Left renal pelvis (tissue), 4 donors: ENCODE measurements at places on chromosomes 4 and X. TPM values are rescaled to one million over a fixed set of nuclear protein-coding genes. Genes with fewer than 3 reads are reported as not detected.

Gene SPANXN1
- polyA plus RNA-seq: not detected

DNA sequence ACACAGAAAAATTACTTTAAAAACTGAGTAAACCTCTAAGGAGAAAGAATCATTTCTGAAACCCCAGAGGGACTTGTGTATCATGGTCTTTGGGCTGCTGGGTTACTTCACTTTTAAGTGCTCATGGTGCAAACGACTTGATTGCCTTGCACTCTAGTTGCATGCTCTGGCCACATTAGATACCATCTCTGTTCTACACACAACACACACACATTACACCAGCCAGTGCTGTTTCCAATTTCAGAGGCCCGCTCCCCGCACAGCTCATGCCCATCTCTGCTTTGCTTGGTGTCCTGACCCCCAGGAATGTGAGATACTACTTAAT is 2.1 kb downstream of the PPP3CA start:
- DNase-seq: no peak

DNA sequence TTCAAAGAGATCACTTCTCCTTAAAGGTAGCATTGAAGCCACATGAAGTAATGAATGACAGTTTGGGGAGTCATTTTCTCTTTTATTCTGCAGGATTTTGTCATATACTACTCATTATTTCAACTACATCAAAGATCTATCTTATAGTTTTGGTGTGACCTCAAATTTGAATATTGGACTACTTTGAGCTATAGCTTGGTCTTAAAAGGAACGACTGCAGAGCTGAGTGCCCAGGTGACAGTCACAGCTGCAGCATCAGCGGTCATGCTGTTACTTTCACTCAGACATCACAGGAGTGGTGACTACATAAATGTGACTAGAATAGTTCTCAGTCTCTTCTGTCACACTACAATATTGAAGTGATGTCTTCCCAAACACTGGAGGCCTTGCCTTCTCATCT is 10.7 kb upstream of the SPCS3 start:
- no peak for DNase-seq

Gene LANCL3
- 0.11 TPM for polyA plus RNA-seq

GRCh38 chrX:119729408-119730201 is 28.8 kb upstream of the SOWAHD start:
- DNase-seq: no peak

Gene ASB5
- 0.47 TPM for polyA plus RNA-seq

- no peak for DNase-seq
Observed at GRCh38 chr4:105896984-105897775, 1.9 kb downstream of the NPNT start.

Gene NOX1
- polyA plus RNA-seq: 0.48 TPM

Gene TBC1D9
- 62.3 TPM for polyA plus RNA-seq

DNA sequence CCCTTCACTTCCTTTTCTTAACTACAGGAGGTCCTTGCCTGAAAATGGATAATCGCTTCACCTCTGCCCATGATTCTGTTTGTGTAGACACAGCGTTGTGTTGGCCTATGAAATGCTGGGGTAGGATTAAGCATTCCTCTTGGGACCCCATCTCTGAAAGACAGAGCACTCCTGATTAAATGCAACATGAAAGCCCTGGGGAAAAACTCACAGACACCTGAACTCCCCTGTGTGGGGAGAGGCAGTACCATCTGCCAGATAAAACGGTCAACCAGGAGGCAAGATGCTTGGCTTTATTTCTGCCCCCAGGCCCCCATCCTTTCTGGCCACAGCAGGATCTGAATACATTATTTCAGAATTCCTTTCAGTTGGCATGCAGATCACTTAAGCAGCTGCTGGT is 1.9 kb downstream of the LGI2 start:
- DNase-seq: no peak

DNA sequence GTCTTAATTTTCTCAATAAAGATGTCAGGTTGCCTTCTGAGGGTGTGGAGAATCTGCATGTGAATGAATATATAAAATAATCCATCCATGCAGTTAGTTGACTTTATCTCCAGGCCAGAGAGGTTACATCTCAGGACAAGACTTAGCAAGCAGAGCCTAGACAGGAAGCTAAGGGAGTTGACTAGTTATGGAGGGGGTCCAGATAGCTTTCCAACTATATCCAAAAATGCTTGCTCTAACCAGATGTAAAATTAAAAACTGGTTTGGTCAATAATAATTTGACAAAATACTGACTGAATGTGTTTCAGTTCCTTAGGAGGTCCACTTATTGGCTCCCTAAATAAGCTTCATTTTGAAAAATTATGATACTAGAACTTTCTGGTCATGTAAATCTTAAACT is 101.4 kb downstream of the PAPSS1 start:
- DNase-seq: no peak

DNA sequence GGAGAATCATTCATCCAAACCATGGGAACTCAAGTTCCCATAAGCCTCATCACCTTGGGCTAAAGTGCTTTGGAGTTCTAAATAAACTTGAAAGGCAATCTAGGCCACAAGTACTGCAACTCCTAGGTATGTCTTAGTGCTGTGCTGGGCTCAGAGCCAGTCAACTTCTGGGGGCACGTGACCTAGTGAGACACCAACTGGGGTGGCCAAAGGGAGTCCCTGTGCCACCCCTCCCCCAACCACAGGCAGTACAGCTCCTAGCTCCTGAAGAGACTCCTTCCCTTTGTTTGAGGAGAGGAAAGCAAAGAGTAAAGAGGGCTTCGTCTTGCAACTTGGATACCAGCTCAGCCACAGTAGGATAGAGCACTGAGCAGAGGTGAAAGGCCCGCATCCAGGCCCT is 154.2 kb upstream of the IL1RAPL2 start:
- DNase-seq: no peak

- no peak for DNase-seq
Observed at GRCh38 chr4:177242651-177243286, 66.9 kb upstream of the NEIL3 start.

GRCh38 chr4:1226598-1226997 is 22.3 kb downstream of the CTBP1 start:
- DNase-seq: no peak

DNA sequence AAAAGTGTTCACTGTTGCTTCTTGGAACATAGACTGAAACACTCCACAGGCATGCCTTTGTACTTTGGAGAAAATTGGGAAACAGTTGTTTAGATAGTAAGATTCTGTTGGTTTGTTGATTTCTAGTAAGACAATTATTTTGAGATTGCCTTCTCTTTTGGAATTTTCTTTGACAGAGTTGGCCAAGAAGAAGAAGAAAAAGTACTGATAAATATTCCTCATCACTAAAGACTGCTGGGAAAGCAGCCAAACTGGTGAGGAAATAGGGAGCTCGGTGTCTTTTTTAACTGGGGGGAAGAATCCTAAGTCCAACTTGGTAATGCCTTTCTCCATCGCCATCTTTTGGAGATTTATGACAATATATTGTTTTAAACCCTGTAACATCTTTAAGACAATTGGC is 370.7 kb downstream of the GPAT3 start:
- no peak for DNase-seq

GRCh38 chrX:47223476-47224250 is 5.2 kb downstream of the CDK16 start:
- DNase-seq: no peak
